H4 (cell line): ENCODE measurements at places on chromosomes 2 and 18. TPM values are rescaled to one million over a fixed set of nuclear protein-coding genes. Genes with fewer than 3 reads are reported as not detected.

- no peak for DNase-seq
Measured at GRCh38 chr18:74539289-74539688, 5.0 kb downstream of the CNDP1 start.

- no peak for DNase-seq
Measured at GRCh38 chr2:134692499-134692898, 26.3 kb downstream of the TMEM163 start.

DNA sequence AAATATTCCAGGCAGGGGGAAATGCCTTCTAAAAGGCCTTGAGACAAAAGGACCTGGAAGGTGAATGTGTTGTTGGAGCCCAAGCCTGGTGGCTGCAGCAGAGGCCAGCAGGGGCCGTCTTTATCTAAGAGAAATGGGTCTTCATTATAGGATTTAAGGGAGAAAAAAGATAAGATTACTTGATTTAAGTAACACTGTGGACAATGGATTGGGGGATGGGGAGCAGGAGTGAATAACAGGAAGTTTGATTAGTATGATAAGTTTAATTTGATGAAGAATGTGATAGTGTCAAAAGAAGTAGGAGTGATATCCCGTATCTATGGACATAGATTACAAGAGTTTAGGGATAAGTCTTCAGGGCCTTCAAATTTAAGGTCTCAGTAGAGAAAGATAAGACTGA, 64.2 kb downstream of the WDR75 start:
- DNase-seq, result no peak

GRCh38 chr2:128506534-128506933, 187.9 kb upstream of the HS6ST1 start:
- no peak for DNase-seq

DNA sequence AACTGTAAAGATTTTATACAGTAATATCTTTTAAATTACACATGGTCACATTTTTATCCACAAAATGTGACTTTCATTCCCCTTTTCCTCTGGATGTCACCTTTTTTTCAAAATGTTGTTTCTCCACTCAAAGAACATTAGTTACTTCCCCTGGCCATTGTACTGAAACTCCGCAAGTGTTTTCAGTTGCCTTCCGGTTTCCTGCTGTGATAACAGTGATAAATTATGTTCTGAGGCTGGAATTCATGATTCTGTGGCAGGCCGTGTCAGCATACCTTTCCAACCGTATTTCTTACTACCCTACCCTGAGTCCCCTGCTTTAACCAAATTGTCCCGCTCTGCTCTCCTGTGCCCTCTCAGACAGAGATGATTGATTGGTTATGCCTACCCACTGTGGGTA, 53.5 kb downstream of the MGAT5 start:
- no peak for DNase-seq

DNA sequence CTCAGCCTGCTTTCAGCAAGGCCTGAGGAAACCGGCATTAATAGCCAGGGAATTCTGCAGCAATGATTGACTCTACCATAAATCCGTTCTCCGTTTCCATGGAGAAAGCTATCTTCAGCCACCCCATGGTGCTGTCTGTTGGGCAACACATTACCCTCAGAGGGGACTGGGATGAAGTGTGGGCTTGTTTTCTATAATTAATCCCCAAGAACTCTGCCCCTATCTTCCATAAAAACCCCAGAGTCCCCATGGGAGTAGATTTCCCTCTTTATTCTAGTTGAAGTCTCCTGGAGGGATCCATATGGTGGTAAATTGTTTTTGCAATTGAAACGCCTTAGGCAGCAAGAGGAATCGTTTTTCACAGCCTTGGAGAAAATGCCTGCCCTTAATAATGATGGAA, 9.2 kb downstream of the G6PC2 start:
- no peak for DNase-seq

GRCh38 chr2:144876013-144876412, 356.1 kb upstream of the ZEB2 start:
- DNase-seq, result no peak

GRCh38 chr2:65096948-65097347, 33.0 kb downstream of the RAB1A start:
- no peak for DNase-seq

DNA sequence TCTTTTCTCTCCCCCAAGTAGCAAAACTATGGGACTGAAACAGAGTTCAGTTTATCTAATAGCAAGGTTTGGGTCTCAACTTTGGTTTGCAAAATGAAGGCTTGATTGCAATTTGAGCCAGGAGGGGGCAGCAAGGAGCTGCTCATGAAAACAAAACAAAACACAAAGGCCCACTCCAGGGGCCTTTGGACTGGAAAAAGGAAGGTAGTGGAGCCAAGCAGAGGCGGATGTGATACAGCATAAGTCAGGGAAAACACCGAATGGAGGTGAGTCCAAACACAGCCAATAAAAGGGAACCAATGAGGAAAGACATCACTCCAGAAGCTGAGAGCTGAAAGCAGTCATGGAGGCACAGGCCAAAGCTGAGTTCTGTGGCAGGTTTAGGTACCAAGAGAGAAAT, 799.7 kb upstream of the ACVR2A start:
- peak; percentile 63 for DNase-seq

DNA sequence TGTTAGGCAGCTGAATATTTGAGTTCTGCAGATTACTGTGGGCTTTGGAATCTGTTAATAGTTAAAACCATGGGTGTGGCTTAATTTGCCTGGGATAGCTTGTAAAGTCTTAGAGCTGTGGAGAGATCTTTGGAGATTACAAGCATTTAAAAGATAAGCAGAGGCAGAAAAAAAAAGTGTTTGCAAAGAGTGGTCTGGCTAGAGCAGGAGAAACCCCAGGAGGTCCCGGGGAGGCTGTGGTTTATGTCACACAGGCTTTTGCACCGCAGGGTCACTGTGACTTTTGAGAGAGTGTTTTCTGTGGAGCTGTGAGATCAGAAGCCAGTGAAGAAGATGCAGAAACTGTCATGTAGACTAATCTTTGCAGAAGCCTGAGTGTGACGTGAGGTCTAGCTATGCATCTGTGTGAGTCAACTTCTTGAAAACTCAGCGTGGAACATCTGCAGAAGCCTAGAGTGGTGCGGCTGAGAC, 49.0 kb downstream of the SETBP1 start:
- peak; percentile 23 for DNase-seq

DNA sequence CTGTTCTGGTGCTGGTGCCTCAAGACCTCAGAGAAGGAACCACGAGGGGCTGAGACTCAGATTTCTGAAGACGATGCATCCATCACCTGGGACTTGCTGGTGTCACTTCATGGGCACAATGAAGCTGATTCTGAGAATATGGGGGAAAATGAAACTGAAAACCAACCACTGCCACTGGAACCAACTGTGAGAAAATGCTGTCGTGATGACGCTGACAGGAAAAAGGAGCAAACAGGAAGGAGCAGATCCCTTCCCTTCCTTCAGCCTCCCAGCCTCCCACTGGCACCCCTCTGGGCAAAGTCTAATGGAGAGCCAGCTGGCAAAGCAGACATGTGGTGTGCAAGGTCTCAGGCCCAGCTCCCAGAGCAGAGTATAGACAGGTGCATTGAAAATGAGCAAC, 109.7 kb downstream of the FOXI3 start:
- peak; percentile 20 for DNase-seq

DNA sequence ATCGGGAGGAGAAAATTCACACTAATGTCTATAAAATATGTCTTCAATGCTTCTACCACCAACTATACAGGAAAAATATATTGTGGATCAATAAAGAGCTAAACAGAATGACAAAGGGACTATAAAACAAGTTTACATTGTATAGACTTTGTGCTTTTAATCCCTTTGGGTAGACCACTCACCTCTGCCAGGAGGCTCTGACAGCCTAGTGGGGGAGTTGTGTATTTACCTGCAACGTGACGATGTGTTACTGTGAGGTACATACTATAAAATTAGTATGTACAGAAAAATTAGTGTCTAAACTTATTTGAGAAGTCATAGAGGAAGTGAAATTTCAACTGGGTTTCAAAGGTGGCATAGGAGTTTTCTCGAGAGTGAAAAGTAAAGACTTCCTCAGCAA, 243.3 kb upstream of the REG3G start:
- no peak for DNase-seq

DNA sequence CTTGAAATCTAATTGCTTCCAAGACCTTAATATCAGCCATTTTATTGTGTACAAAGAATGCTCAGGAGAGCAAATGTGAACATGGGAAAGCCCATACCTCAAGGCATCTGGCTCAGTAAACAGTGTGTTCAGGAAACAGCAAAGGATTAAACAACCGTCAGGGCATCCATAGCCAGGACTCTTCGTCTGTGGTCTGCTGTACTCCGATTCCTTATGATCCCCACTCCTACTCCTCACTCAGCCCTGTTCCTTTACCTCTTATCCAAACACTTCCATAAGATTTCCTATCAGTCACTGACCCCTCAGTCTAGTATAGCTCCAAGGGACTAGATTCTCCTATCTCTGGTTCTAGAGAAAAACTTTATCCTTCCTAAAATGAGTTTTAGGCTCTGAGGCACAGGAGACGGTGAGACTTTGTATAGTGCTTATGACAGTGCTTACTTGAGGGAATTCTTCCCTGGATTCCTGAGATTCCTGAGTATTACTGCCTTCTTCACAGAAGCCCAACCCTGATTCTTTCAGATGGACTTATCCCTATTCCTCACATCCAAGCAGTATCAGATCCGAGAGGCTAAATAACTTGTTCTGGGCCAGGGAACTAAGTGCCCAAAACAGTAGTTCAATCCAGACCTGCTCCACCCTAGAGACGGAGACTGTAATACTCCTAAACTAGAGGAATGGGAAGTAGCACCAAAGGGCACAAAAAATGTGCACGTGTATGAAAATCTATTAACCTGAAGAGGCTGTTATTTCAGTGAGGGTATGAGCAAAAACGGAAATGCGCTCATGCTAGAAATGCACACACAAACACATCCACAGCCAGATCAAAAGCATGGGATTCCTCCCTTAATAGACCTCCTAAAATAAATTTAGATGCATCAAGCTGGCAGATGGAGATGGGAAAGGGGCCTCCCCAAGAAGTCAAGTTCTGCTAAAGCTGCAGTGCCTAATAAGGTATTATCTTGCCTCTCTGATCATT, 42.1 kb upstream of the SIGLEC15 start:
- DNase-seq, result no peak

GRCh38 chr2:128363934-128364361, 45.3 kb upstream of the HS6ST1 start:
- DNase-seq, result no peak

- DNase-seq, result no peak
Measured at GRCh38 chr18:58104096-58104495, 60.1 kb downstream of the NEDD4L start.

- DNase-seq, result no peak
Measured at GRCh38 chr2:173355866-173356508, 1.3 kb downstream of the CDCA7 start.

FBXO48 gene
- total RNA-seq, result 0.31 and 0.72 TPM in 2 replicates

CCDC138 gene
- total RNA-seq, result 8.8 and 10.7 TPM in 2 replicates

SKOR2 gene
- total RNA-seq, result not detected in 2 replicates

TLX2 gene
- not detected in 2 replicates for total RNA-seq

NEB gene
- 0.06 and 0.52 TPM in 2 replicates for total RNA-seq

SCG2 gene
- 0.62 and 1.1 TPM in 2 replicates for total RNA-seq

DAW1 gene
- total RNA-seq, result not detected in 2 replicates

RNASEH1 gene
- 21.9 and 28.1 TPM in 2 replicates for total RNA-seq

EVX2 gene
- not detected in 2 replicates for total RNA-seq

USP40 gene
- 12.2 and 20.6 TPM in 2 replicates for total RNA-seq
